Activated T-cell treated with anti-CD3 and anti-CD28 coated beads, Interleukin-2, amount 50 U/mL, for 24 hours (primary cell): ENCODE measurements at places on chromosomes 12 and 14.
A peak's percentile ranks its signal among the peaks of the same experiment; 100 is the strongest.

DNA sequence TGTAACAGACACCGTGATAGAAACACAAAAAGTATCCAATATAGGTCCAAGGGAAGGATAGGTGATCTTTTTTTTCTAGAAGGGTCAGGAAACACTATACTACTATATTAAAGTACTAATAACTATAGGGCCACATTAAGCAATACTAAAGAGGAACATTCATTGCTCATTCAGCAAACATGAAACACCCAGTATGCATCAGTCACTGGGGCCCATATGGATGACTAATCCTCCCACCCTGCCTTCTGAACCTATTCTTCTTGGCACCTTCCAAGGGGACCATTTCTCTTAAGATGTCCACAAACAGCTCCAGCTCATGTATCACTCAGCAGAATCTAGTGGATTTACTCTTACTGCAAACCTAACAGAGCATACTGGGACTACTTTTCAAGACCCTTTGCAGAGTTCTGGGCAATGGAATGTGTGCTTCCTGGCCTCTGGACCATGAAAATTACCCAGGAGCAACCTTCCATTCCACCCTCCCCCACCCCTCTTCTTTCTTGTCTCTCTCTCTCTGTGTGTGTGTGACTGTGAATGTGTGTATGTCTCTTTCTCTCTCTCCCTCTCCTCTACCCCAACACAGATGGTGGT is 187.9 kb downstream of the EPS8 start:
- no peak for DNase-seq

DNA sequence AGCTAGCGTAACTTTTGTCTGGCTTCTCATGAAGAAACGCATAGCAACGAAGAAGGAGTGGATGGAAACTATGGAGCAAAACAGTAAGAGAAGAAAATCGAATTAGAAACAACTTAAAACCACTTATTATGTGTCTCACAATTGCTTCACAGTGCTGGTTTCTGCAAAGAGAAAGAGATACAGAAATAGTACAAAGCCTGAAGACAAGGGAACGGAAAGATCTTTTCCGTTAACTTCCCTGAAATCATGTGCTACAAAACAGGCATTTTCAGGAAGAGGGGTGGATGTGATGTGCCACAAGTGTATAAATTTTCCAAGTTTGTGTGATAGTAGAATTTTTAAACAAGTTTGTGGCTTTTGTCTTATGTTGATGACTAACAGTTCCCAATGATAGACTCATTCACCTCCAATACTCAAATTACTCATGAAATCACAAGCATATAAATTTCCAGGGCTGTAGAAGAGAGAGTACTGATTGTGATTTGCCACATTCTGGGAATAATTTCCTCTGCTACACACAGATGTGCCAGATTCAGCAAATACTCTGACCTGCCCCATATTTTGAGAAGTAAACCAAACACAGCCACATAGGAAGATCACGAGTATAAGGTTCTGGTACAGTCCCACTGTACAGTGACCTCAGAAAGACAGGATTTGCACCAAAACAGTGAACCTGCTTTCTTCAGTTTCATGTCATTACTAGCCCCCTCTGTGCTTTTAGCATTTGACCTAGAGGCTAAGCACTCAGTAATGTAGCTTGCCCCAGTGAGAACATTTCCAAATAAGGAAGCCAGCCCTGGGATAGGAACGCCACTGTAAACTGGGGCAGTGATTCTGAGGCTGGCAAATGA is 41.4 kb upstream of the PPFIA2 start:
- no peak for DNase-seq

- no peak for DNase-seq
These were observed 559 bp downstream of the SYNJ2BP start for GRCh38 chr14:70416338-70416724.

- peak; percentile 82 for DNase-seq
These were observed 9.3 kb downstream of the PGF start for GRCh38 chr14:74945852-74946658.

- no peak for DNase-seq
These were observed 853.7 kb downstream of the GALC start for GRCh38 chr14:87139299-87139698.

GRCh38 chr12:76402259-76402658 is 54.0 kb upstream of the BBS10 start:
- no peak for DNase-seq
